ENCODE measurements at places on chromosomes 6 and 20. TPM values are rescaled to one million over a fixed set of nuclear protein-coding genes. Genes with fewer than 3 reads are reported as not detected.
A peak's percentile ranks its signal among the peaks of the same experiment; 100 is the strongest.

- H3K27ac ChIP-seq: no peak overlapping the region
- H3K27me3 ChIP-seq: no peaks in the 10 kb centered on the region
- DNase-seq: no peak
- no peak overlapping the region for H3K4me3 ChIP-seq
Observed at GRCh38 chr6:75438013-75438431, 55.6 kb downstream of the FILIP1 start.

GRCh38 chr6:36666826-36667591 is 11.5 kb upstream of the CDKN1A start:
- no peak overlapping the region for H3K4me3 ChIP-seq
- peak overlapping the region; percentile 33 for H3K27ac ChIP-seq
- peaks cover 33% of the 10 kb centered on the region for H3K4me1 ChIP-seq

DNA sequence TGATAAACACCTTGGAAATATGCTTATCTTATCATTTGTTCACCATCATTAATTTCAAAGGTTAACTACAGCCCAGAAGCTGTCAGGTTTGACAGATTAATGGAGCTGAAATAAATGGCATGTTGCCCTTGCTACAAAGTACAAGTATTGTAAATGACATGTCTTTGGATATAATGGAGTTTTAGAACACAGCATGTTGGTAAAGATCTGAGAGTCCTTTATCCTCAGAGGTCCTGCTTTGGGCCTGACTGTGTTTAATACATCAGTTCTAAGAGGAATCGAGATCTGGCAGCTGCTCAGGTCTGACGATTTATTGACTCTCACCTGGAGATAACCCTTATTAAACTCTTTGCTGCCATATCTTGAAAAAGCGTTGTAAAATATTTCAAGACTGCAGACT is 222.7 kb upstream of the OPRM1 start:
- no peaks in the 10 kb centered on the region for H3K27me3 ChIP-seq
- H3K4me3 ChIP-seq: no peak overlapping the region
- DNase-seq: no peak
- no peak overlapping the region for H3K27ac ChIP-seq

Gene RIPOR3
- 19.1 TPM for total RNA-seq

Gene KCNQ2
- 6.6 TPM for total RNA-seq

DNA sequence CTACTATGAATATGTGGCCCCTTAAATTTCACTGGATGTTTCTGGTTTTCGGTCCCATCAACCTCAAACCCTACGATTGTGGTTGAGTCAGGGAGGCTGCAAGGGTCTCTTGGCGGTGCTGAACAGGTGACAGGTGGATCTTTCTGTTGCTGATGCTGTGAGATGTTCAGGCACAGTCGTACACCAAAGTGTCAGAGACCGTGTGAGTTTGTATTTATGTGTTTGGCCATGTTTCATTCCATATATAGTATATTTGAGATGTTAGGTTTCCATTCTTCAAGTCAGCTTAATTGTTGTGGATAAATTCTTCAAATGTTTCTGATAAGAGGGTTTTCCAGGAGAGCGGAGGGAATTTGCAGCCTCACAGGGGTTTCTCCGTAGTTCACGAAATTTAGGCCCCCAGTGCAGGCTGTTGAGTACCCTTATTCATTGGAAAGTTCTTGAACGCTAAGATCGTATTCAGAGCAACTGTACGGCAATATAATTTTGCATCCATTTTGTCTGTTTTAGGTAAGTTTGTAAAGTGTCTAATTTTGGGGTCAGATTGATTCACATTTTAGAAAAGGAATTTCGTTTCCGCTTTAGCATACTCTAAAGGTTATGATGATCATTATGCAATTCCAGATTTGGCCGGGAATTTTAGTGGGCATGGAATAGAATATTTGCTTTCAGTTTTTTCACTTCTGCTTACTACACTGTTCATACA is 1.2 kb downstream of the TAB2 start:
- peak overlapping the region; percentile 96 for H3K27ac ChIP-seq
- DNase-seq: peak; percentile 32
- H3K4me1 ChIP-seq: peaks cover 28% of the 10 kb centered on the region
- peaks cover 4% of the 10 kb centered on the region for H3K27me3 ChIP-seq
- no peaks in the 10 kb centered on the region for H3K36me3 ChIP-seq
- peak overlapping the region; percentile 93 for H3K4me3 ChIP-seq

GRCh38 chr6:166434336-166434735 is 51.6 kb upstream of the MPC1 start:
- no peak overlapping the region for H3K27ac ChIP-seq
- H3K4me1 ChIP-seq: peaks cover 4% of the 10 kb centered on the region
- no peaks in the 10 kb centered on the region for H3K36me3 ChIP-seq
- DNase-seq: no peak

DNA sequence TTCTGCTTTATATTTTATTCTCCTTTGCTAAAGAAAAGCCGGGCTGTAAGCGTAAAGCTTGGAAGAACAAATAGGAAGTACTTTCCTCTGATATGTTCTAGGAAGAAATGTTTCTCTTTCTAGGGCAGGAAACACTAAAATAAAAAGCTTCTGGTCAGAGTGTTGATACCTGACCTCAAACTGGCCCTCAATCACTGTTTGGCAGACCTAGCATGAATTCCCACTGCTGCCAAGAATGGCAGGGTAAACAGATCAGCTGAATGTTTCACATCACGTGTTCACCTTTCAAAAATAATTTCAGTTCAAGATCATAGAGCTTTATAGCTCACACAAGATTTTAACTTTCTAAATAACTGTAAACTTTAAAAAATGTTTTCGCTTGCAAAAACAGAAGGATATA is 2.9 kb downstream of the MPC1 start:
- peaks cover 4% of the 10 kb centered on the region for H3K4me1 ChIP-seq
- H3K27ac ChIP-seq: no peak overlapping the region
- H3K4me3 ChIP-seq: no peak overlapping the region
- no peaks in the 10 kb centered on the region for H3K36me3 ChIP-seq

- H3K4me3 ChIP-seq: no peak overlapping the region
- H3K36me3 ChIP-seq: no peaks in the 10 kb centered on the region
- H3K4me1 ChIP-seq: no peaks in the 10 kb centered on the region
- no peaks in the 10 kb centered on the region for H3K27me3 ChIP-seq
Observed at GRCh38 chr6:31717499-31718222, 2.5 kb downstream of the LY6G6D start.

DNA sequence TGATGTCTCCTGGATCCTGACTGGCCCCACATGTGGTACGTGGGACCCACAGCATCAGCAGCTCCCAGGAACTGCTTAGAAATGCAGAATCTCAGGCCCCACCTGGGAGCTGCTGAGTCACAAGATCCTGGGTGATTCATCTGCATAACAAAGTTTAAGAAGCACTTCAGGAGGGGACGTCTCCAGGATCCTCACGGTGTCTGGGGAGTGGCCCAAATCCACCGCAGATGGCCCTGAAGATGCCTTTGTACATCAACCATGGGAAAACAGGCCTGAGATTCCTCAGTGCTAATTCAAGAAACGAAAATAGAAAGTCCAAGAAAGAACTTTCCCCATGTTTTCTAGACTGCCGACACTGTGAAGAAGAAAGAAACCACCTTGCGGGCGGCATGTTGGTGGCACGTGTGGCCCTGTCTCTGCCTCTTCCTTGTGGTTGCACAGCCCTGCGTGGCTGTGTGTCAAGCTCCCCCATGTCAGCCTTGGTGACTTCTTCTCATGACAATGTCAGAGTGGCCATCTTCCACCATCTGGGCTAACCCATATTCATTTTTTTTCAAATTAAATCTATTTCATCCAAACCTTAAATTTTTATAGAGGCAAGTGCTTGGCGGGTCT is 26.1 kb downstream of the RRBP1 start:
- H3K4me1 ChIP-seq: peaks cover 24% of the 10 kb centered on the region
- H3K27me3 ChIP-seq: no peaks in the 10 kb centered on the region
- H3K4me3 ChIP-seq: no peak overlapping the region
- peaks cover 19% of the 10 kb centered on the region for H3K36me3 ChIP-seq

- H3K27me3 ChIP-seq: no peaks in the 10 kb centered on the region
- H3K27ac ChIP-seq: no peak overlapping the region
- H3K36me3 ChIP-seq: peaks cover 3% of the 10 kb centered on the region
- no peak for DNase-seq
- no peak overlapping the region for H3K4me3 ChIP-seq
Observed at GRCh38 chr20:25289886-25290597, 42.2 kb downstream of the PYGB start.

Gene HLA-DQA1
- not detected for total RNA-seq

Gene BPI
- total RNA-seq: not detected

GRCh38 chr6:145749632-145750031 is 14.3 kb upstream of the EPM2A start:
- H3K4me3 ChIP-seq: no peak overlapping the region
- peaks cover 8% of the 10 kb centered on the region for H3K4me1 ChIP-seq
- DNase-seq: peak; percentile 63
- H3K27ac ChIP-seq: peak overlapping the region; percentile 36

DNA sequence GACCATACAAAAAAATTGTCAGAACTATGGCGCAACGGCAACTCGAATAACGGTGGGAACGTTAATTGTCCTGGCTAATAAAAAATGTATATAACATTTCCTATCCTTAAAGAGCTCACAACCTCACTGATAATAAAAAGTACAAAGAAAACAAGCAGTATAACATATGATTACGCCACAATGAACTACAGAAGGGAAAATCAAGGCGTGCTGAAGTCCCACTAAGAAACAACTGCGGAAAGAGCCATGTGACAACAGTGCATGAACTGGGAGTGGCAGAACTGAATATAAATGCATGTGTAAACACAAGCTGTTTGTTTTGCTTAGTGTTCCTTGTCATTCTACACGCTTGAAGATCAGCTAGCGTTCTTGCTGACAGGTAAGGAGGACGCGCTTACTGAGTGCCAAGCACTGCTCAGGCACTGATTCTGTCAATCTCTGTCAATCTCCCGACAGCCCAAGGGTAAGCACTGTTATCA is 466 bp upstream of the PSMB1 start:
- H3K4me3 ChIP-seq: peak overlapping the region; percentile 60
- no peaks in the 10 kb centered on the region for H3K27me3 ChIP-seq
- no peak for DNase-seq
- peaks cover 33% of the 10 kb centered on the region for H3K4me1 ChIP-seq

- peak; percentile 87 for DNase-seq
- no peaks in the 10 kb centered on the region for H3K36me3 ChIP-seq
Observed at GRCh38 chr20:53611449-53611894, 17.8 kb upstream of the ZNF217 start.

Gene CYP24A1
- 0.56 TPM for total RNA-seq

Gene GPR6
- not detected for total RNA-seq

GRCh38 chr20:44601236-44601671 is 18.9 kb downstream of the PKIG start:
- no peak for DNase-seq
- H3K4me1 ChIP-seq: peaks cover 47% of the 10 kb centered on the region
- H3K36me3 ChIP-seq: no peaks in the 10 kb centered on the region
- H3K4me3 ChIP-seq: no peak overlapping the region
- no peaks in the 10 kb centered on the region for H3K27me3 ChIP-seq
